A549 treated with CORT108297 at 1 μM for 4 hours (cell line): ENCODE measurements at places on chromosomes 4 and X. TPM values are rescaled to one million over a fixed set of nuclear protein-coding genes. Genes with fewer than 3 reads are reported as not detected.

Gene DCAF12L2
- 0.05 to 0.12 TPM (median 0.10 TPM) in 5 replicates for total RNA-seq

Gene IDUA
- 5.9 to 14.8 TPM (median 14.4 TPM) in 5 replicates for total RNA-seq

Gene MTNR1A
- total RNA-seq = 0.33 to 0.71 TPM (median 0.43 TPM) in 5 replicates

Gene ARHGEF6
- total RNA-seq = 0.13 to 0.23 TPM (median 0.16 TPM) in 5 replicates

Gene HDAC8
- 23.5 to 27.7 TPM (median 27.3 TPM) in 5 replicates for total RNA-seq

Gene CSAG3
- total RNA-seq = not detected in 5 replicates

Gene KLHL8
- 3.9 to 6.0 TPM (median 4.8 TPM) in 5 replicates for total RNA-seq

Gene TENT5D
- not detected in 5 replicates for total RNA-seq

Gene FHDC1
- total RNA-seq = 0.35 to 0.54 TPM (median 0.44 TPM) in 5 replicates

Gene PLXNA3
- 9.7 to 17.8 TPM (median 15.3 TPM) in 5 replicates for total RNA-seq

Gene PPM1K
- total RNA-seq = 0.65 to 1.3 TPM (median 1.1 TPM) in 5 replicates

Gene FAM3A
- total RNA-seq = 33.4 to 47.5 TPM (median 46.5 TPM) in 5 replicates

Gene PITX2
- 0.97 to 1.2 TPM (median 1.1 TPM) in 5 replicates for total RNA-seq

Gene TBC1D8B
- 1.2 to 1.6 TPM (median 1.3 TPM) in 5 replicates for total RNA-seq

Gene JCHAIN
- total RNA-seq = 0.12 to 0.46 TPM (median 0.15 TPM) in 3 of 5 replicates, not detected in the others

Gene PDHA2
- total RNA-seq = not detected in 5 replicates

Gene ARMCX2
- total RNA-seq = 0.08 to 0.11 TPM in 2 of 5 replicates, not detected in the others

Gene ODAPH
- total RNA-seq = 0.18 to 0.24 TPM in 2 of 5 replicates, not detected in the others

Gene MYL5
- total RNA-seq = 8.0 to 14.8 TPM (median 12.6 TPM) in 5 replicates

Gene GRIPAP1
- 18.1 to 23.3 TPM (median 21.3 TPM) in 5 replicates for total RNA-seq

Gene NSUN7
- total RNA-seq = 0.18 to 0.60 TPM (median 0.35 TPM) in 5 replicates

Gene JADE3
- 10.4 to 14.8 TPM (median 12.2 TPM) in 5 replicates for total RNA-seq

Gene GABRG1
- not detected in 5 replicates for total RNA-seq

Gene MGAT4D
- not detected in 5 replicates for total RNA-seq

Gene LDOC1
- total RNA-seq = 83.3 to 109 TPM (median 106 TPM) in 5 replicates

Gene EXOC1
- total RNA-seq = 12.6 to 21.3 TPM (median 13.6 TPM) in 5 replicates

Gene MAD2L1
- total RNA-seq = 46.7 to 63.3 TPM (median 49.3 TPM) in 5 replicates

Gene RGN
- total RNA-seq = 0.09 TPM in 1 of 5 replicates, not detected in the others

Gene ANOS1
- total RNA-seq = 0.02 to 0.14 TPM (median 0.06 TPM) in 5 replicates

Gene CENPVL2
- total RNA-seq = not detected in 5 replicates

Gene RAB33A
- 0.10 to 0.31 TPM (median 0.20 TPM) in 5 replicates for total RNA-seq

Gene MAGEA10
- total RNA-seq = 0.05 to 0.13 TPM (median 0.08 TPM) in 4 of 5 replicates, not detected in the other

Gene SLC39A8
- 9.6 to 10.9 TPM (median 10.3 TPM) in 5 replicates for total RNA-seq

Gene HPGD
- total RNA-seq = 54.2 to 64.4 TPM (median 56.7 TPM) in 5 replicates

Gene CT45A8
- total RNA-seq = not detected in 5 replicates

Gene POF1B
- total RNA-seq = 2.4 to 3.3 TPM (median 2.5 TPM) in 5 replicates

Gene LINC00632
- 1.3 to 2.3 TPM (median 2.2 TPM) in 5 replicates for total RNA-seq

Gene CLDN34
- not detected in 5 replicates for total RNA-seq

Gene TMEM187
- 5.4 to 6.7 TPM (median 5.6 TPM) in 5 replicates for total RNA-seq

Gene F9
- total RNA-seq = not detected in 5 replicates

Gene KLB
- 0.07 to 0.11 TPM (median 0.08 TPM) in 5 replicates for total RNA-seq

Gene GC
- total RNA-seq = not detected in 5 replicates

Gene IL9R
- total RNA-seq = 0.09 to 0.42 TPM (median 0.16 TPM) in 5 replicates

Gene BMP3
- total RNA-seq = not detected in 5 replicates

Gene CCDC160
- total RNA-seq = not detected in 5 replicates

Gene THOC2
- total RNA-seq = 29.6 to 46.1 TPM (median 35.7 TPM) in 5 replicates

Gene SRPK3
- total RNA-seq = 0.02 to 0.45 TPM (median 0.05 TPM) in 4 of 5 replicates, not detected in the other

Gene OPHN1
- total RNA-seq = 1.2 to 2.2 TPM (median 1.7 TPM) in 5 replicates

Gene PIR
- 50.2 to 56.4 TPM (median 54.1 TPM) in 5 replicates for total RNA-seq

Gene ATOH1
- total RNA-seq = not detected in 5 replicates

Gene LONRF3
- total RNA-seq = 2.9 to 4.3 TPM (median 3.5 TPM) in 5 replicates

Gene TRPC3
- total RNA-seq = 0.05 to 0.07 TPM (median 0.07 TPM) in 3 of 5 replicates, not detected in the others

Gene MAB21L2
- total RNA-seq = not detected in 5 replicates

Gene TMEM271
- not detected in 5 replicates for total RNA-seq

Gene EIF4E
- total RNA-seq = 79.3 to 187 TPM (median 86.1 TPM) in 5 replicates

Gene MAGEB1
- not detected in 5 replicates for total RNA-seq

Gene ZNF711
- total RNA-seq = 0.78 to 0.91 TPM (median 0.81 TPM) in 5 replicates
